CD14-positive monocyte (primary cell): ENCODE measurements at places on chromosomes 12 and 14. TPM values are rescaled to one million over a fixed set of nuclear protein-coding genes. Genes with fewer than 3 reads are reported as not detected.

DNA sequence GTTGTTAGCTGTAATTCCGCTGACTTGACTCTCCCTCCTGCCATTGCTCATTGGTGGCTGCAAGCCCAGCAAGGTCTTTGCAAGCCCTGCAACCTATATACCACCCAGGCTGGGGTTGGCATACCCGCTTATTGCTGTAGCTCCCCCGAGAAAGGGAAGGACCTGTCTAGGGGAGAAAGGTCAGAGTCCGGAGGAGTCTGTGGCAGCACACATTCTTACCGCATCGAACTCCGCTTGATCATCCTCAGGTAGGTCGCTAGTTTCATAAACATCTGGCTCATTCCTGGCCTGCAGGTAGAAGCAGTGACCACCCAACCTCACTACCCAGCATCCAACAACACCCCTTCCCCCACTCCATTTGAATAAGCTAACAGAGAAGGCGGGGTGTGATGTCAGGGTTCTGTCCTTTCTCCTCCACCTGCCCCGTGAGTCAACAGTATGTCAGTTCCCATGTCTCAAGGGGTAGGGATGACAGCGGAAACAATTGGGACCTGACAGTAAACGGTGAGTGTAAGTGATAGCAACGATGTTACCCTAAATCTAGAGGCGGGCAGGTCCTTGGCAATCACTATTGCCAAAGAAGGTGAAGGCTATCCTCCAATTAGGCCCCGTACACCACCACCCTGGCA lies 1.1 kb downstream of the DCTN2 start:
- DNase-seq = no peak

DNA sequence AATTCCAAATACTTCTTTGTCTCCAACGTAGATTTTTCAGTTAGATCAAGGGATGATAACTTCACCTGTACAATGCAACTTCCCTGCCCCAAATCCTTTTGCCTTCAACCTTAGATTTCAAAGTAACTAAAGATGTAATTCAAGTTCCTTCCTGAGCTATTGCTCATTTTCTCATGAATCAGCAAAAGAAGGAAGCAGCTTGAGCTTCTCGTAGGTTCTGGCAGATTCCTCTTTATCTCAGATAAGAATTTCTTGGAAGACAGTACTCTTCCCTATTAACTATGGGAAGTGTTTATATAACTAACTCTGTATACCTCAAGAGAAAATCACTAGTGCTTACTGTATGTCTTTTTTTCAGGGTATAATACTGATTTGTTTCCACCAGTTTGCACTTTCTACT lies 203.8 kb downstream of the RASSF9 start:
- DNase-seq = no peak

Gene CCDC197
- not detected for polyA plus RNA-seq

GRCh38 chr12:52582971-52583456 lies 9.4 kb upstream of the KRT74 start:
- DNase-seq = peak; percentile 14

Gene BEGAIN
- polyA plus RNA-seq = 0.25 TPM

GRCh38 chr14:49820176-49820575 lies 32.4 kb downstream of the NEMF start:
- DNase-seq = no peak

DNA sequence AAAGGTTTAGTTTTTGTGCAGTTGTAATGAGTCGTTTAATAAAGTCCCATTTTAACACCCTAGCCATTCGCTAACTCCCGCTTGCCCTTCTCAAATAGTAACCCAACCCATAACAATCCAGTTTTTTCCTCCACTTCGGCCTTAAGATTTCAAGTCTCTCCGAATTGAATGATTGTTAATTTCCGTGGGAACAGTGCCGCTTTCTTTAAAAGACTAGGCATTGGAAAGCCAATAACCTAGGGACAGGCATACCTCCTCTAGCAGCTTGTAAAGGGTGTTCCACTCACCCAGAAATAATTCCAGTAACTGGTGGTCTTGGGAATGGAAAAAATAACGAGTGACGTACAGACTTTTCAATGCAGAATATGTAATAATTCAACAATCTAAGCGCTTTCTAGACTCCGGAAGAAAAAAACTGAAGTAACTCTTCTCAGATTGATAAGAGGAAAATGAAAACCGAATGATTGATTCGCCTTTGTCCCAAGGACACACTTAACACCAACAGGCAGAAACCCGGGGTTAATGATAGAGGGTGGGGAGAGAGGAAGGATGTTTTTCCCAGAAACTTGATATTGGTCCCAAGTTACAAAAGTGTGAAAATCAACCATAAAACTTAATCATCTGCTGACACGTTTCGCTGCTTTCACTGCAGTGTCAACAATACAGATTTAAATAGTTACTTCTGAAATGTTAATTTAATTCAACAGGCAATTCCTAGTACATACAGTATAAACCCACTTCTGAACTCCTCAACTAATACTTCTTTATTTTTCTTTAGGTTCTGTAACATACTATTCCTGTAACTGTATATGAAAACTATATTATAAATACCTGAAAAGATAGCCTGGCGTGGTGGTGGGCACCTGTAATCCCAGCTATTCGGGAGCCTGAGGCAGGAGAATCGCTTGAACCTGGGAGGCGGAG lies 1.0 kb upstream of the SINHCAF start:
- no peak for DNase-seq

DNA sequence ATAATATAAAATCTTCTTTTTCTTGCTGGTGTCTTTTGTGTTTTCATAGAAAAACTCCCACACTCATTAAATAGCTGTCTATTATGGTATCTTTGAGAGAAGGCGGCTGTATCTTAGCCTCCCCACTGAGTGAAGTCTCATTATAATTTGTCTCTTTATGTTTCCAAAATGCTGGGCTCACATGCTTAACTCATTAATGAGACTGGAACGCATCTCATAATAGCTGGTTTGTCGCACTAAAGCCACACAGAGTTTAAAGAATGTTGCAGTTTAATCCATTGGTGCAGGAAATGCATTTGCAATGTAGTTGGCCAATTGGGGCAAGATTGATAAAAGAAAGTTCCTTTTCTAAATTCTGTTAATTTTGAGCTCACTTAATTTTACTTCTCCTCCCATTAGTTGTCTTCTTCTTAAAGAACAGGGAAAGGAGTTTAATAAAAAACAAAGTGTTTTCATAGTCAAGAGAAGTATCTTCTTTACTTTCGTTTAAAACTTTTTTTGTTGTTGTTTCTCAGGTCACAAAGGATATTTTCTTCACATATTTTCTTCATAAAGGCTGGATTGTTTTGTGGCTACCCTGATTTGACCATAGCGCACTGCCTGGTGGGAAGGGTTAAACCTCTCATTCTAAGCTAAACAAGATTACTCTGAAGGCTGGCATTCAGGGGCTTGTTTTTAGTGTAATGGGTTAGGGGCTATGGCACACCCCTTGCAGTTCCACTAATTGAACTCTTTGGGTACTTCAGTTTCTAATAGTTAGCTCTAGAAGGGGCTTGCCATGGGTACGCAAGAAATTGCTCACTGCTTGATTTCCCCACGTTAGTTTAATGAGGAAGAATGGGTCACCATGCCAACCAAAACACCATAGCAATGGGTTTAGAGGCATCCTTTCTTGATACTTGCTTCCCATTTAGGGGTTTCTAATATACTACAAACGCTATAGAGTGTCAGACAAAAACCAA lies 197.0 kb downstream of the TMTC2 start:
- DNase-seq = peak; percentile 57
